Activated CD4-positive, alpha-beta T cell treated with anti-CD3 and anti-CD28 coated beads, Interleukin-2, amount 10 ng/mL, durations not matched to agents 7 days and 5 days (primary cell): ENCODE measurements at places on chromosomes 1 and 21. TPM values are rescaled to one million over a fixed set of nuclear protein-coding genes. Genes with fewer than 3 reads are reported as not detected.

DNA sequence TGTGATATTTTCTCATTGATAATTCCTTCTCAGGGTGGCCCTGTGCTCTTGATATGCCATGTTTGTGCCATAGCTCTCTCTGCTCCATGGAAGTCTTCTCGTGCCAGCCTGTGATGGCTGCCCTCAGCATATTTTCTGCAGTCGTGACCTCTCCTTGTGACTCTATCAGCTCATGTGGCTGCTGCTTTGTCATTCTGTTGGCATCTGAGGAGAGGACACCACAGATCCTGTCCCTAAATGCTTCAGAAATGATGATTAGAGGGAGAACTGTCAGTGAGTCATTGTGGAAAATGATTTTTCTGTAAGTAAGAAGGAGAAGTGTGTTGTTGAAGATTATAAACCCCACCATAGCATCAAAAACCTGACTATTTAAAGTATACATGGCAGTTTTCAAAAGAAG lies 286.0 kb downstream of the ADGRL2 start:
- H3K27me3 ChIP-seq = no peaks in the 10 kb centered on the region
- no peak overlapping the region for H3K27ac ChIP-seq
- no peak for DNase-seq
- no peaks in the 10 kb centered on the region for H3K36me3 ChIP-seq
- H3K4me1 ChIP-seq = no peaks in the 10 kb centered on the region

DNA sequence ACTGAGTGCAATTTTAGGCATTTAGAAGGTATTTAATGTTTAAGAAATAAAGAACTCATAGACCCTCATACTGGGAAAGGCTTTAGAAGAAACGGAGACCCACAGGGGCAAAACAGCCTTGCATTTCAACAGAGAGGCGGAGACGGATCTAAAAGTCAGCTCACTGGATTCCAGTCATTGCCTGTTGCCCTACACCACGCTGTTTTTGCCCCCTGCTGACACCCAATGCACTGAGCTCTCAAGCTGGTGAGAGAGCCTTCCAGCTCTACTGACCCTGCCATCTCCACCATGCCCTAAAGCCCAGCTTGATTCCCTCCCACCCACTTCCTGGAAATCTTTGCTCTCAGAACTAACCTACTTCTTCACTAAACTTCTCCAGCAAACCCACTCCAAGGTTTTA lies 7.2 kb upstream of the TRAF3IP3 start:
- DNase-seq = no peak
- peaks cover 2% of the 10 kb centered on the region for H3K36me3 ChIP-seq
- peak overlapping the region; percentile 70 for H3K4me3 ChIP-seq
- H3K27me3 ChIP-seq = no peaks in the 10 kb centered on the region

DNA sequence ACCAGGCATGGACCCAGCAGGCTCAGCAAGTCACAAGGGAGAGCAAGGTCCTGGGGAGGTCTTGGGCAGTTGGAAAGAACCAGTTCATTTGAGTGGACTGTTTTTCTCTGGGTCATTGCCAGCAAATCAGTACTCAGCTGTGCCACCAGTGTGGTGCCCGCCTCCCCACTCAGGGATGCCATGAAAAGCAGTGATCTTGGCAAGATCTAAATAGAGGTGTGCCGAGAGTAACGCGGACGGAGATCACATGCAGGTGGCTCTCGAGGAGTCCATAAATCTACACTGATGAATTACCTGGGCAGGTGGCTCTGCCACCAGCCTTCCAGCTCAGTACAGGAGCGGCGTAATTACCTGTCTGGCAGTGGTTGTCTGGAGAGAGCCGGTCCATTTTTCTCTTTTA lies 642.2 kb downstream of the PTPRU start:
- H3K27me3 ChIP-seq = peaks cover 7% of the 10 kb centered on the region
- H3K4me1 ChIP-seq = no peaks in the 10 kb centered on the region
- H3K27ac ChIP-seq = no peak overlapping the region
- H3K4me3 ChIP-seq = no peak overlapping the region
- H3K36me3 ChIP-seq = no peaks in the 10 kb centered on the region

GRCh38 chr1:68745011-68745410 lies 248.1 kb upstream of the DEPDC1 start:
- no peaks in the 10 kb centered on the region for H3K36me3 ChIP-seq
- H3K4me3 ChIP-seq = no peak overlapping the region
- H3K27me3 ChIP-seq = no peaks in the 10 kb centered on the region
- no peak for DNase-seq
- no peaks in the 10 kb centered on the region for H3K4me1 ChIP-seq
- H3K27ac ChIP-seq = no peak overlapping the region

- DNase-seq = no peak
- no peaks in the 10 kb centered on the region for H3K27me3 ChIP-seq
- no peak overlapping the region for H3K27ac ChIP-seq
- no peaks in the 10 kb centered on the region for H3K4me1 ChIP-seq
Observed at GRCh38 chr21:45177039-45177438, 102.7 kb downstream of the ADARB1 start.

The KIF17 gene
- total RNA-seq = not detected

DNA sequence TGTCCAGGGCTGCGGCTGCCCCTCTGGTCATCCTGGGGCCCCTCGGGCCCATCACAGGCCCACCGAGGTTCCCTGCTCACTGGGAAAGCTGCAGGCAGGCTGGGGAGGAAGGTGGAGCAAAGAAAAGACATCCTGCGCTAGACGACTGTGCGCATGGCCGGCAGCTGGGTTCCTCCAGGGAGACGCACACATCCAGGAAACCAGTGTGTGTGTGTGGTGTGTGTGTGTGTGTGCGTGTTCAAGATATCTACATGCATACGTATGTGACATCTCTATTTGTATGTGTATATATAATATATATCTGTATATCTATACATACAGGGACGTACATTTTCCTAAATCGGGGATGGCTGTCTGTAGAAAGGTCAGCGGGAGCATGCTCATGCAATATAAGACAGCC lies 63.7 kb downstream of the ACOT7 start:
- H3K4me1 ChIP-seq = no peaks in the 10 kb centered on the region
- no peak for DNase-seq
- H3K27ac ChIP-seq = no peak overlapping the region
- H3K27me3 ChIP-seq = no peaks in the 10 kb centered on the region

The HLX gene
- total RNA-seq = not detected

DNA sequence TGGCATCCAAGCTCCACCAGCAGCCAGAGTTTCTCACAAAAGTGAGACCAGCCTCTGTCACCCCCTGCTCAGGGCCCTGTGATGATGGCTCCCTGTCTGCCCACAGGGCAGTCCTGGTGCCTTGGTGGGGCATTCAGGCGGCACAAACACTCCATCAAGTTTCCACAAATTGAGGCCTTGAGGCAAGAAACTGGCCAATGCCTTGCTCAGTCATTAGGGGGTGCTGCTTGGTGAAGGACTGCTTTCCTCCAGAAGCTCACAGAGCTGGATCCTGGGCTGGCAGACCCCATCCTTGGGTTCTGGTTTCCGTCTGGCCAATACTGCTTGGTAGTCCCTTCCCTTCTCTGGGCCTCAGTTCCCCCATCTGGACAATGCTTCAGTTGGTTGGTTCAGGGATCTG lies 12.5 kb upstream of the AHDC1 start:
- H3K27ac ChIP-seq = no peak overlapping the region
- no peaks in the 10 kb centered on the region for H3K36me3 ChIP-seq
- no peaks in the 10 kb centered on the region for H3K27me3 ChIP-seq
- DNase-seq = no peak

GRCh38 chr1:189678779-189679178 lies 798.9 kb downstream of the BRINP3 start:
- no peaks in the 10 kb centered on the region for H3K4me1 ChIP-seq
- H3K36me3 ChIP-seq = no peaks in the 10 kb centered on the region
- H3K4me3 ChIP-seq = no peak overlapping the region
- H3K27ac ChIP-seq = no peak overlapping the region
- H3K27me3 ChIP-seq = no peaks in the 10 kb centered on the region

The CDC20 gene
- total RNA-seq = 176 TPM

The FALEC gene
- 0.64 TPM for total RNA-seq

DNA sequence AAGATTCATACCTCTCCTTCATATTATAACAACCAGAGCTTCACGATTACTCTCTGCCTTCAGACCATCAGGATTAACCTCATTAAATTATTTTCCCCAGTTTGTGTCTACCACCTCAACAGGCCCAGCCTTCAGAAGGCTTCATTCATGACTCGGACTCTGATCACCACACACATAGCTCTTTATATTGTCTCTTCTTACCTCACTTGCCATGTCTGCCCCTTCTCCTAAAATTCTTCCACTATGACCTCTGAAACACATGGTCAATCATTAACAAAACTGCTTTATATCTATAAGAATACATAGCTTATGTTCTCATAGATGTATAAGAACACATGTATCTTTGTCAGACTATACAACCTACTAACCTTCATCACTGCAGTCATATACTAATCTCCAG lies 79.8 kb downstream of the USP1 start:
- no peaks in the 10 kb centered on the region for H3K4me1 ChIP-seq
- no peak overlapping the region for H3K4me3 ChIP-seq
- no peaks in the 10 kb centered on the region for H3K27me3 ChIP-seq
- no peak for DNase-seq

GRCh38 chr21:18164483-18164882 lies 80.2 kb upstream of the CHODL start:
- DNase-seq = no peak
- no peak overlapping the region for H3K27ac ChIP-seq
- no peak overlapping the region for H3K4me3 ChIP-seq
- no peaks in the 10 kb centered on the region for H3K36me3 ChIP-seq
- no peaks in the 10 kb centered on the region for H3K4me1 ChIP-seq

The TRIM17 gene
- 0.99 TPM for total RNA-seq

The TDRD5 gene
- not detected for total RNA-seq

DNA sequence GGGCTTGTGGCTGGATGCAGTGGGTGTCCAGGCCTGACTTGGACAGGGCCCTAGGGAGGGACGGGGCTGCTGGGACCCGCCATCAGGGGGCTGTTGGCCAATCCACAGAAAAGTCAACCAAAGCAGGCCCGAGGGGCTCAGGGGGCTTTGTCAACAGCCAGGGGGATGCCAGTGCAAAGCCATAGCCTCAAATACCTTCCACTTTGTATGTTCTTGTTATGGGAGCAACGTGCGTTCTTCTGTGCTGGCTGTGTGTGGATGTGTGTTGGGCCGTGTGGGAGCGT lies 35.4 kb upstream of the ARF1 start:
- H3K4me3 ChIP-seq = no peak overlapping the region
- DNase-seq = no peak
- no peaks in the 10 kb centered on the region for H3K4me1 ChIP-seq
- H3K27ac ChIP-seq = no peak overlapping the region
- H3K36me3 ChIP-seq = no peaks in the 10 kb centered on the region
- peaks cover 2% of the 10 kb centered on the region for H3K27me3 ChIP-seq

- peaks cover 20% of the 10 kb centered on the region for H3K27me3 ChIP-seq
- H3K4me1 ChIP-seq = no peaks in the 10 kb centered on the region
- no peak overlapping the region for H3K4me3 ChIP-seq
- no peak overlapping the region for H3K27ac ChIP-seq
- H3K36me3 ChIP-seq = no peaks in the 10 kb centered on the region
- no peak for DNase-seq
Observed at GRCh38 chr1:64212031-64212430, 8.6 kb downstream of the UBE2U start.

- H3K4me1 ChIP-seq = peaks cover 31% of the 10 kb centered on the region
- no peaks in the 10 kb centered on the region for H3K36me3 ChIP-seq
- no peaks in the 10 kb centered on the region for H3K27me3 ChIP-seq
- H3K27ac ChIP-seq = peak overlapping the region; percentile 82
- peak; percentile 96 for DNase-seq
Observed at GRCh38 chr1:23539698-23540266, 8.7 kb upstream of the E2F2 start.

DNA sequence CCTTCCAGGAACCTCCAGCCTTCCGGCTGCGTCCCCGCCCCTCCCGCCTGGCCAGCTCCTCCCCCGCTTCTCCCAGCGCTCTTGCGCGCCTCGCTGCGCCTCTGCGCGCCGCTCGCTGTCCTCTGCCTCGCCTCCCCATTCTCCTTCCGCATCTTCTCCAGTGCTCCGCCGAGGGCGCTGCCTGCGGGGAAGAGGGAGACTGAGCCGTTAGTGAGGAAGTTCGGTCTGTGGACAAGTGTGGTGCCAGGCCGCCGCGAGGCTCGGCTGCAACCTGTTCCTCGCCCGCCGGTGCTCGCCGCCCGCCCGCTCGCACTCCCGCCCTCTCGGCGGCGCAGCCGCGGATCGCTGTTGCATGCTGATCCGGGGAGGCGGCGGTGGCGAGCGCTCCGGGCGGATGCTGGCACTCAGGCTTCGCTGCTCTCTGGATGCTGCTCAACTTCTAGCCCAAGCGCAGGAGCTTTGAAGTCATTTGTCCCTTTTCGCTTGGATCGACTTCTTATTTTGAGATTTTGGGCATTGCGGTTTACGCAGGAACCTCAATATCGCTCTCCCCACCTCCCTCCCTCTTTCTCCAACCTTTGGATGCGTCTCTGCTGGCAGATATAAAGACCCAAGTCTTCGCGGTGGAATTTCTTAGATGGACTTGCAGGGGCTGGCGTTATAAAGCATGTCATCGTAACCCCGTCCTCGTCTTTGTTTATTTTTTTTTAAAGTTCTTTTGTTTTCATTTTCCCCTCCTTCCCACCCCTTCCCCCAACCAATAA lies 614 bp upstream of the CACNA1E start:
- H3K4me1 ChIP-seq = peaks cover 14% of the 10 kb centered on the region
- H3K4me3 ChIP-seq = peak overlapping the region; percentile 43
- DNase-seq = peak; percentile 40
- H3K27ac ChIP-seq = no peak overlapping the region

The SLAMF9 gene
- not detected for total RNA-seq

DNA sequence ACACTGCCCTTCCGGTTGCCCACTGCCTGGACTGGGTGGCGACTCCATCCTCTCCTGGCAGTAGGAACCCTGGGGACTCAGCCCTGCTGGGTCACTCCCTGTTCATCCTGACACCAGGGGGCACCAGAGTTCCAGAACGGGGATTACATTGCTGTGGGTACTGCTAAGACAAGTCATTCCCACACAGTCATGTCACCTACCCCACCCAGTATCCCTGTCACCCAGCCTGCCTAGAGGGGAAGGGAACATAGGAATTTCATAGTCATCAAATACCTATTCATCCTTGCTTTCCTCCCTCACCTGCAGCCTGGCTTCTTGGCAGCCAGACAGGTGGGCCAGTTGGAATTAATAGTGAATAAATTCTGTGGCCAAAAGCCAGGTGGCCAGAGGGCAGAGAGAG lies 9.8 kb upstream of the SFN start:
- H3K27ac ChIP-seq = no peak overlapping the region
- no peak overlapping the region for H3K4me3 ChIP-seq
- no peaks in the 10 kb centered on the region for H3K27me3 ChIP-seq
- DNase-seq = peak; percentile 84
- H3K36me3 ChIP-seq = peaks cover 45% of the 10 kb centered on the region

- no peak overlapping the region for H3K27ac ChIP-seq
- H3K36me3 ChIP-seq = no peaks in the 10 kb centered on the region
- no peak overlapping the region for H3K4me3 ChIP-seq
- DNase-seq = no peak
- no peaks in the 10 kb centered on the region for H3K4me1 ChIP-seq
Observed at GRCh38 chr1:49052102-49052501, 275.4 kb upstream of the BEND5 start.

- no peak overlapping the region for H3K27ac ChIP-seq
- no peak overlapping the region for H3K4me3 ChIP-seq
- H3K36me3 ChIP-seq = no peaks in the 10 kb centered on the region
- DNase-seq = no peak
Observed at GRCh38 chr1:222098404-222098803, 356.5 kb upstream of the DUSP10 start.

The PLA2G4A gene
- total RNA-seq = not detected
